ENCODE measurements at places on chromosomes 12 and 14. TPM values are rescaled to one million over a fixed set of nuclear protein-coding genes. Genes with fewer than 3 reads are reported as not detected.

The ANKRD33 gene
- not detected for total RNA-seq

The NPFF gene
- total RNA-seq = not detected

The ESPL1 gene
- 4.8 TPM for total RNA-seq

The ABCB9 gene
- 12.9 TPM for total RNA-seq

The SCNN1A gene
- total RNA-seq = under 0.01 TPM

The NRIP2 gene
- 0.86 TPM for total RNA-seq

The TSPAN11 gene
- 0.32 TPM for total RNA-seq

The TMEM119 gene
- 186 TPM for total RNA-seq

The GNB3 gene
- total RNA-seq = 3.9 TPM

GRCh38 chr14:65255583-65256461, 153.5 kb upstream of the MAX start:
- no peak for DNase-seq

DNA sequence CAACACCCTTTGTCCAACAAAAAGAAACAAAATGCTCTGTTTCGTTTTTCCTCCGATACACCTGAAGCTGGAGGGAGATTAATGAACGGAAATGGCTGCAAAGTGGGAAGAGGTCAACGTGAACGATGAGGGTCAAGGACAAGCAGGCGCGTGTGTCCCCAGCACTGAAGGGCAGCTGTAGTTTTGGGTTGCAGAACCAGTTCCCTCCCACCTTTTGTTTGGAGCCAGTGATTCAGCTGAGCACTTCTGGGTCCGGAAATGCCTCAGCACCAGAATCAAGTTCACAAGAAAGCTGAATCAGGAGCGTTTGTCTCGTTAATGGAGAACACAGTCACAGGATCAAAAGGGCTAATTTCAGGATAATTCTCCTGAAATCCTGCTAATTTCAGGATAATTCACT, 51.1 kb upstream of the PWP1 start:
- no peak for DNase-seq

- DNase-seq = peak; percentile 35
These were observed 23.0 kb downstream of the FAM222A start for GRCh38 chr12:109736552-109737108.

- DNase-seq = no peak
These were observed 65.8 kb downstream of the TRIM9 start for GRCh38 chr14:51028851-51029754.

DNA sequence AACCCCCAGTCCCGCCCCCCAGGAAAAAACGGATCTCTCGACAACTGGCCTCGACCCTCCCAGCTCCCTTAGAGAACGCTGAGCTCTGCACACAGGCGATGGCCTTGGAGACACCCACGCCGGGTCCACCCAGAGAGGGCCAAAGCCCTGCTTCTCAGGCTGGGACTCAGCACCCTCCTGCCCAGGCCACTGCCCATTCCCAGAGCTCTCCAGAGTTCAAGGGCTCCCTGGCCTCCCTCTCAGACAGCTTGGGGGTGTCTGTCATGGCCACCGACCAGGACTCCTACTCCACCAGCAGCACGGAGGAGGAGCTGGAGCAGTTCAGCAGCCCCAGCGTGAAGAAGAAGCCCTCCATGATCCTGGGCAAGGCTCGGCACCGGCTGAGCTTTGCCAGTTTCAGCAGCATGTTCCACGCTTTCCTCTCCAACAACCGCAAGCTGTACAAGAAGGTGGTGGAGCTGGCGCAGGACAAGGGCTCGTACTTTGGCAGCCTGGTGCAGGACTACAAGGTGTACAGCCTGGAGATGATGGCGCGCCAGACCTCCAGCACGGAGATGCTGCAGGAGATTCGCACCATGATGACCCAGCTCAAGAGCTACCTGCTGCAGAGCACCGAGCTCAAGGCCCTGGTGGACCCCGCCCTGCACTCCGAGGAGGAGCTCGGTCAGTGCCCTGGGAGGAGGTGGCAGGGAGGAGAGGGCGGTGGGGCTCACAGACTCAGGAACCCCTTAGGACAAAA, 95.8 kb downstream of the LGMN start:
- no peak for DNase-seq

- peak; percentile 77 for DNase-seq
These were observed 5.2 kb downstream of the DCN start for GRCh38 chr12:91177381-91177780.

- DNase-seq = no peak
These were observed 153.9 kb downstream of the PIK3C2G start for GRCh38 chr12:18415227-18415626.

- DNase-seq = no peak
These were observed 6.1 kb upstream of the CEP170B start for GRCh38 chr14:104858811-104859426.

Data from fibroblast of villous mesenchyme (primary cell).